ENCODE measurements at places on chromosomes 4 and X.
A peak's percentile ranks its signal among the peaks of the same experiment; 100 is the strongest.

- H3K4me3 ChIP-seq, result no peak overlapping the region
- no peak for DNase-seq
- no peaks in the 10 kb centered on the region for H3K27me3 ChIP-seq
- H3K27ac ChIP-seq, result no peak overlapping the region
Observed at GRCh38 chr4:165828928-165829327, 44.1 kb upstream of the TLL1 start.

GRCh38 chrX:34632384-34632783, 24.7 kb downstream of the TMEM47 start:
- DNase-seq, result no peak
- H3K4me1 ChIP-seq, result no peaks in the 10 kb centered on the region
- no peaks in the 10 kb centered on the region for H3K27me3 ChIP-seq
- no peaks in the 10 kb centered on the region for H3K36me3 ChIP-seq
- no peak overlapping the region for H3K4me3 ChIP-seq

DNA sequence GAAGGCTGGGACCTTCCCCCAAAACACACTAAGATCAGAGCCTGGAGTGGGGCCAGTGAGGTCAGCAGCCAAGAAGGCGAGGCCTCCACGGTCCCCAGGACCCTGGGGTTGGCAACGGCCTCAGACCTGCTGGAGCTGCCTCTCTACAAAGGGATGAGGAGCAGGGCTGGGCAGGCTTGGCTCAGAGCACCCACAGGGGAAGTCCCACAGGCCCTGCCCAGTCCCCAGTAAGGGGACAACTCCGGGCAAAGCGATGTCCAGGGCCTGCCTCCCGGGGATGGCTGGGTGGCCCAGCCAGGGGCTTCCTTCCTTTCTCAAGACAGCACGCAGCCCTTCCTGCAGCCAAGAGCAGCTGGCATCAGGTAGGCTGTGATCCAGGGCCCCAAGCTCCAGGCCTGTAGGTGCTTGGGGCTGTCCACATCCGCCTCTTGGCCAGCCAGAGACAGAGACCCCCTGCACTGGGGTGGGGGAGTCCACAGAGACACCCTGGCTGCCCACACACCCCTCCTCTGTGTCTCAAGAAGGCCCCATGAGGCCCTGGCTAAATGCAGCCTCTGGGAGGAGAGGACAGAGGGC, 5.7 kb downstream of the MXD4 start:
- no peak overlapping the region for H3K27ac ChIP-seq
- no peaks in the 10 kb centered on the region for H3K27me3 ChIP-seq
- peaks cover 22% of the 10 kb centered on the region for H3K4me1 ChIP-seq
- no peak overlapping the region for H3K4me3 ChIP-seq

GRCh38 chrX:17397074-17397473, 22.1 kb downstream of the NHS start:
- DNase-seq, result no peak
- H3K36me3 ChIP-seq, result no peaks in the 10 kb centered on the region
- no peaks in the 10 kb centered on the region for H3K4me1 ChIP-seq
- no peak overlapping the region for H3K27ac ChIP-seq
- no peaks in the 10 kb centered on the region for H3K27me3 ChIP-seq

DNA sequence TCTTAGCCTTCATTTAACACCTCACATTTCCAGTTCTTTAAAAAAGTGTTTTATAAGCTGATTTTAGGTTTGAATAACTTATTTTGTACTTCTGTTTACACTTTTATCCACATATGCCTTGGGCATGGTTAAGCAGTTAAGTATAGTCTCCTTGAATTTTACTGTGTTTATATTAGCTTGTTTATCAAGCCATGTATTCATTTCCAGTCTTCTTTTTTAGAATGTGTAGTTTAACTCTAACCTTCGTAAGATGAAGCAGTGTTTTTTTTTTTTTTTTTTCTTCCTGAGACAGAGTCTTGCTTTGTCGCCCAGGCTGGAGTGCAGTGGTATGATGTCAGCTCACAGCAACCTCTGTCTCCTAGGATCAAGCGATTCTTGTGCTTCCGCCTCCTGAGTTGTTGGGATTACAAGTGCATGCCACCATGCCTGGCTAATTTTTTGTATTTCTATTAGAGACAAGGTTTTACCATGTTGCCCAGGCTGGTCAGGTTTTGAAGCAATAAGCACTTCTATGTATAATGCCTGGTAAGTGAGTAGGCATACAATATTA, 42.5 kb downstream of the BMP2K start:
- H3K36me3 ChIP-seq, result no peaks in the 10 kb centered on the region
- no peak overlapping the region for H3K4me3 ChIP-seq
- H3K4me1 ChIP-seq, result no peaks in the 10 kb centered on the region
- H3K27me3 ChIP-seq, result no peaks in the 10 kb centered on the region
- DNase-seq, result no peak

DNA sequence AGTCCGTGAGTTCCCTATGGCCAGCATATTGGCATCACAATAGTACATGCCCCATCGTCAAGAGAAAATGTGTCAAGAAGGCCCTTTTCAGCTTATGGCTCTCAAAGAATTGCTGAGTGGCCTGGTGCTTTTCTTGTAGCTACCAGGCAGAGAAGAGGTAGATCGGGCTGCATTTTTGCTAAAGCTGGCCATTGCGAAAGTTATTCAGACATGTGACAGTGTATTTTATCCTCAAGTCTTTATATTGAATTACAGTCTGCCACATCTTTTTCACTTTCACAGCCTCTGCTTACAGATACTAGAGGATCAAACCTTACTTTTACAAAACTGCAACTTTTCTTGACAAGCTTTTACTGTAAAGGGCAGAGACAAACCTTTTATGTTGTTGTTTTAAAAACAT, 261.5 kb upstream of the IGFBP7 start:
- no peak overlapping the region for H3K27ac ChIP-seq
- no peaks in the 10 kb centered on the region for H3K27me3 ChIP-seq
- H3K4me3 ChIP-seq, result no peak overlapping the region
- DNase-seq, result no peak
- no peaks in the 10 kb centered on the region for H3K4me1 ChIP-seq

- H3K4me1 ChIP-seq, result peaks cover 26% of the 10 kb centered on the region
- no peaks in the 10 kb centered on the region for H3K27me3 ChIP-seq
- H3K36me3 ChIP-seq, result no peaks in the 10 kb centered on the region
- peak overlapping the region; percentile 96 for H3K27ac ChIP-seq
Observed at GRCh38 chr4:113760094-113760794, 1.3 kb downstream of the CAMK2D start.

DNA sequence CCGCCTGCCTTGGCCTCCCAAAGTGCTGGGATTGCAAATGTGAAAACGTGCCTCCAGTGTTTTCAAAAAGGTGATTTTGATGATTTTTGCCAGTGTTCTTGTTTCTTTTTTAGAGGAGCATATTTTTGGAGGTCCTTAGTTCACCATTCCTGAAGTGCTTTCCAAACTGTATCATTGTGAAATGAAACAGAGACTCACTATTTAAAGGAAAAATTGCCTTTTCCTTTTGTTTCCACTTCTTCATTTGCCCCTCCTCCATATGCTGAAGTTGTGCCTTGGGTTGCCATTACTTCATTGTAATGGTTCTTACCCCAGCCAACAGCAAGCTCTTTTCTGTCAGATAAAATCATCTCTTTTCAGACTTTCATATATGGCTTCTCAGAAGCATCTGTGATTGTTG, 164.4 kb downstream of the FNIP2 start:
- H3K27ac ChIP-seq, result no peak overlapping the region
- no peak overlapping the region for H3K4me3 ChIP-seq
- no peaks in the 10 kb centered on the region for H3K36me3 ChIP-seq
- H3K4me1 ChIP-seq, result peaks cover 4% of the 10 kb centered on the region

DNA sequence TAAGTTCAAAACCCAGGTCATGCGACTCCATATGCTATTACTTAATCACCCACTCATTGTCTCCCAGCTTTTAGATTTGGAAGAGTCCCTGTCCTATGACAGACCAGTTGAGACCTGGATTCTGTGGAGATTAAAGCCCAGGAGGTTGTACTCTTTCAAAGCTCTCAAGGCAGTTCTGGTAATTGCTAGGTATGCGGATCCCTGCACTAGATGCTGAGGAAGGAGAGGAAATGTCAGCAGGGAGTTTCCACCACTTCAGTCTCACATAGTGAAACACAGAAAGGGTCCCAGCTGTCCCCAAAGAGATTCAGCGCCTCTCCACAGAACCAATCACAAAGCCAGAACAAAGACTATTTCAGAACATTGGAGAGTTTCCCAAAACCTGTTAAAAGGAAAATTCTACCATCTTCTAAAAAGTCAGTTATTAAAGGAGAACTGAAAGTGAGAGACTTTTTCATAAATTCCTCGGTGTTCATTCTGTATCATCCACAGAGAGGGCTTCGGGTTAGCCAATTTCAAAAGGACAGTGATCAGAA, 53.4 kb downstream of the IRF2 start:
- no peak overlapping the region for H3K27ac ChIP-seq
- peaks cover 58% of the 10 kb centered on the region for H3K36me3 ChIP-seq
- no peak for DNase-seq
- peaks cover 20% of the 10 kb centered on the region for H3K4me1 ChIP-seq

All from DND-41 (cell line).